Frontal cortex (tissue), 4 donors: ENCODE measurements at places on chromosomes 5 and 9.

DNA sequence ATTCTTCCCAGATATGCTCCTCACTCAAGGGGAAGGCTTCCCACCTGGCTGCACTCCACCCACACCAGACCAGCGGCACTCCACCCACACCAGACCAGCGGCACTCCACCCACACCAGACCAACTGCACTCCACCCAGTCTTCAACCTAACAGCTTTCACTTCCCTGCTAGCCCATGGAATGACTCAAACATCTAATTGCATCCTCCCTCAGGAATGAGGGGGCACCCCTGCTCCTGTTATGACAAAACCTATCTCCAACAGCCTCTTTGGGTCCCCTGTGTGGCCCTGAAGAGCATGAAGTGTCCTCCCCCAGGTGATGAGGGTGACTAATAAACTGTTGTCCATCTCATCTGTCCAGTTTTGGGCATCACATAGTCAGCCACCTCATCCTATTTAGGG is 556.6 kb upstream of the TUSC1 start:
- DNase-seq = no peak

GRCh38 chr9:123867034-123867433 is 62.9 kb downstream of the DENND1A start:
- no peak for DNase-seq

GRCh38 chr9:92671323-92671722 is 1.4 kb upstream of the IPPK start:
- DNase-seq = no peak

GRCh38 chr9:966870-967269 is 9.6 kb upstream of the DMRT3 start:
- no peak for DNase-seq

DNA sequence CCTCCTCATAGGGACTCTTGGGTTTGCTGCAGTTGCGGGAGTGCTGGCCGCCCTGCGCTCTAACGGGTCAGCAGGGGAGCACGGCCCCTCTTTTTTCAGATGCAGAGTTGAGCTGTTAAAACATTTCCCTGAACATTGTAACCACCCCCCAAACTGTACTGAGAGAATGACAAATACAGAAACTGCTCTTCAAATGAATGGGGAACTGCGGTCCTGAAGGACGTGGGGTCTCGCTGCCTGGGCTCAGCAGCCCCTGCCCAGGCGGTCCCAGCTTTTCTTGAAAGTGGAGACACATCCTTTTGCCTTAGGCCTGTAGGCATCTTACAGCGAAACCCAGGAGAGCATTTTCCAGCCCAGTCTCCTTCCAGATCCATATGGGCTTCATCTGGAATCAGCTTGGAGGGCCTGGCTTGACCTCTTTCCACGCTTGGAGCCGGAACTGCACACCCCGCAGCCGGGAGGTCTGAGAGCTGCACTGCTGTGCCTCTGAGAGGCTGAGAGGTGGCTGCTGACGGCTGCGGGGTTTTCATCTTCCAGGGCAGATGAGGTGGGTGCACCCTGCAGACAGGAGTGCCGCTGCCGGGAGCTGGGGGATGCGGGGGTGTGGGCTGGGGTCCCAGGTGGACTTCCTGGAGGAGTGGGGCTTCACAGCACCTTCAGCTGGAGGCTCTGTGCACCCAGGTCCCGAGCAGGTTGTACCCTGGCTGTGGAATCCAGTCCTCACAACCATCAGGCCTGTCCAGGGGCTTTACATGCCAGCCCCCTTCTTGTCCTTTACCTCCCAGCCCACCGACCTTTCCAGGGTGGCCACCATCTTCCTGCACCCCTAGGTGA is 1.2 kb upstream of the AGPAT2 start:
- DNase-seq = no peak

GRCh38 chr9:101458963-101459631 is 23.5 kb upstream of the ALDOB start:
- peak; percentile 58 for DNase-seq

- DNase-seq = no peak
Measured at GRCh38 chr9:121048618-121049017, 1.5 kb downstream of the C5 start.

DNA sequence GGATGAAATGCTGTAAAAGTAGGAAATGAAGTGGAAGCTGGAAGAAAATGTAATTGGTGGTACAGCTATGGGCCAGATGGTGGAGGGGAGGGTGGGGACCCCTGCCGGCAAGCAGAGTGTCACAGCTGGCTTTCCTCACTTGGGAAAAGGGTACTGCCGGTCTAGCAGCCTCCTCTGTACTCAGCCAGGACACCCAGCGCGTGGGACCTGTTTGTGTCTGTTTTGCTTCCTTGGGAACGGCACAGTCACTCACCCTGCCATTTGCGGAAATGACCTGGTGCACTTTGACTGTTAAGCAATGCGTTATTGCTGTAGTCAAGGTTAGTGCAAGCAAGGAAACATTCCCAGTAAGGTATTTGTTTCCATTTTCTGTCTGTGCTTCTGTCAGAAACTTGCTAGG is 10.1 kb downstream of the TMEM252 start:
- no peak for DNase-seq

DNA sequence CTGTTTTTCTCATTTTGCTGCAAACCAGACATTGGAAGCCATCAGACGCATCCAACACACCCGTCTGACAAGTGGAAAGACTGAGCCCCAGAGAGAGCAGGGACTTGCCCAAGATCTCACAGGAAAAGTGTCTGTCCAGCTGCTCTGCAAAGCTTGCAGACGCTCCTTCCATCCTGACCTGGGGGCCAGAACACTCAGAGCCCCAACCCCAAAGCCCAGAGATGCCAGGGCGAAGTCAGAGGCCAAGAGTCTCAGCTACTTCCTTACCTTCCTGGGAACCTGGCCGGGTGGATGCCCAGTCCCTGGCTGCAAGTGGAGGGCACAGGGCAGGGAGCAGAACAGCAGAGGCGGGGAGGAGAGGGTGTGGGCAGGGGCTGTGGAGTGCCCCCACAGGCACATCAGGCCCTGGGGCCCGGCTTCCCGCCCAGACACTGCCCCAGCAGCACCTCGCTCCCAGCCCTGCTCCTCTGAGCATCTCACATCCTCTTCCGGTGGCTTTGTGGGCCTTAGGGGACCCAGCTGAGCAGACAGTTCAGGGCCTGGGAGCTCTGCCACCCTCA is 9.7 kb upstream of the RALGDS start:
- DNase-seq = no peak

DNA sequence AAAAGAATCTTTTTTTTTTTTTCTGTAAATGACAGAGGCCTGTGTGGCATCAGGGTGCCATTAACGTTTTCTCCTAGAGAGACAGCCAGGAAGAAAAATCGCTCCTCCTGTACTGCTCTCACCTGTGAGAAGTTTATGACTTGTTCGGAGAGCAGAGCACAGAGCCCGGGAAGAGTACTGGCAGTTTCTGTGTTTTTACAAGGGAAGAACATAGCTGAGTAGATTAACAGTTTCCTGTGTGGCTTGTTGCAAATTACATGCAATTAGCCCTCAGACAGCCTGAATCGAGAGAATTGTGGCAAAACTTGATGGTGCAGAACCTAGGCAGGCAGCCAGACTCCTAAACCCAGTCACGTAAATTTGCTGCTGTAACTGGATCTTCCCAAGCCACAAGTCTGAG is 32.1 kb downstream of the PRKACG start:
- DNase-seq = no peak

GRCh38 chr5:179325296-179326031 is 19.8 kb downstream of the ADAMTS2 start:
- DNase-seq = no peak

DNA sequence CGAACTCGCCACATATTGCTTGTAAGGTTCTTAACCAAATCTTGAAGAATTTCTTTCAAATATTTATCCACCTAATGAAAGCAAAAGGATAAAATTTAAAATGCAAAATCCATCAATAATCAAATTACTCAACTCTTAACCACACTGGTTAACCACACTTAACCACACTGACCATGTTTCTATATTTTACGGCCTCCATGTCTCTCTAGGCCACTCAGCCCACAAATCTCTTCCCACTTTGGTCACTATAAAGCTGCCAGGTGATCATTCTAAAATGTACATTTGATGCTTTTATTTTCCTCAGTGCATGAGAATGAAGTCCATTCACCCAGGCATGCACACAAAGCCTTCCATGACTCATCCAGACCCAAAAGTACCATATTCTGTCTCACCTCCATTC is 56.4 kb upstream of the OR2K2 start:
- no peak for DNase-seq

DNA sequence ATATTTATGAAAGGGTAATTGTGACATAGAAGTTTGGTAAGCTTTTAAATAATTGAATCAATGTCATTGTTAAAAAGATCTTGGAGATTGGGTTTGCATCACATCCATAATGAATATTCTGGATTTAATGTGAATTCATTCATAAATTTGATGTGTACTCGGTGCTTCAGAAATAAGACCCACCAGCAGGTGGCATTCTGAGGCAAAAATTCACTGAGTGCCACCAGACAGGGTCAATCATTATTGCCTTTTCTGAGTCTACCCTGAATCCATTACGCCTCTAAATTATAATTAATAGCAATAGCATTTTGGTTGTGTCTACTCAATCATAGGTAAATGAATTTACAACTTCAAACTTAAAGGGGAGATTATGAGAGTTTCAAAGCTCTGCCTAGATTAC is 1.0 kb downstream of the TRPC7 start:
- DNase-seq = no peak

DNA sequence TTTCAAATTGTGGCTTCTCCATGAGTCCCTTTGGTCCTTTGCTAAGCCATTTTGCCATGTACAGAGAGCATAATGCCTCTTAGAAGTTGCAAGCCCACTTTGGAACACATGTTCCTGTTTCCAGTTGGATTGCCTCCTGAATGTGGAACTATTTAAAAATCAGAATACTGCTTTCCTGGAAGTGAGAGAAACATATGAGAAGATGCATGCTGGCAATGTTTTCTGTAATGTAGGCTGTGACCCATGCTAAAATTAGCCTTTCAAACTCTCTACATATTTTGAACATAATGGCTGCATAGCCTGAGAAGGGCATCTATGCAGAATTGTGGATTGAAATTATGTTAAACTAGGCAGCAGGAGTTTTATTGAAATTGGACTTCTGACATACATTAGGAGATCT is 175.5 kb upstream of the PAPPA start:
- DNase-seq = no peak
